ENCODE measurements at places on chromosomes 4 and X.

DNA sequence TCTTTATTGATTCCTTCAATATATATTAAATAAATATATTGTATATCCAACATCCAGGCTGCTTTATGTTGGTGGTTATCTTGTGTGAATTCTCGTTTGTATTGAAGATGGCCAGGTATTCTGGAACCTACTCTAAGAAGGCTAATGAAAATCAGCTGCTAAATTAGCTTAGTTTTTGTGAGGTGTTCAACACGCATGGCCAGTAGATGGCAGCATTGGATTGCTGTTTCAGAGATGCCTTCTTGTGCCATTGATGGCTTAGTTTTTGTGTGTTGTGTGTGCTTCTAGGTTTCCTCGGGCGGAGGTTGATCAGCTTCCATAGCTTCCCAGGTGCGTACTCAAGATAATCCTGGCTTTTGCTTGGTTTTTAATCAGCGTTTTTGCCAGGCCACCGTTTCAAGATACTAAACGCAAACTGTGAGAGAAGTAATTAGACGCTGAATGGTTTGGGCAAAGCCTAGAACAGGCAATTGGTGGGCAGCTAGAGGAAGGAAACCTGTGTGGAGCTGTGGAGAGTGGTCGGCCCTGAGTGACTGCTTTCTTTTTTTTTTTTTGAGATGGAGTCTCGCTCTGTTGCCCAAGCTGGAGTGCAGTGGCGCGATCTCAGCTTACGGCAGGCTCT is 15.1 kb downstream of the NOCT start:
- DNase-seq = peak; percentile 80

- no peak for DNase-seq
These were observed 648 bp downstream of the GRK4 start for GRCh38 chr4:2963966-2964471.

DNA sequence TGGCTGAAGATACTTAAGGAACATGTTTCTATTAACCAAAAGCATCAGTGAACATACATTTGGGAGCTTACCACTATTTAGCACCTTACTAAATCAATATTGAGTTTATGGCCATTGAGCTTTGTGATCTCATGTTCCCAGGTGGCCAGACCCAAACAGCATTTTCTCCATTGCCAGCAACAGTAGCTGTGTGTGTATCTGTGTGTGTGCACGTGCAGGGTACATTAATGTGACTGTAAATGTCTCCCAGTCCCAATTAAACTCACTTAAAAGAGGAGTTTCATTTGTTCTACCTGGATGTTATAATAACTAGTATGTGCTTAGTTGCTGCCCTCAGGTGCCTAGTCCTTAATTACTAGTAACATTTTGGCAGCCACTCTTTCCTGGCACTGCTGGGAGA is 282.4 kb downstream of the NR3C2 start:
- DNase-seq = no peak

DNA sequence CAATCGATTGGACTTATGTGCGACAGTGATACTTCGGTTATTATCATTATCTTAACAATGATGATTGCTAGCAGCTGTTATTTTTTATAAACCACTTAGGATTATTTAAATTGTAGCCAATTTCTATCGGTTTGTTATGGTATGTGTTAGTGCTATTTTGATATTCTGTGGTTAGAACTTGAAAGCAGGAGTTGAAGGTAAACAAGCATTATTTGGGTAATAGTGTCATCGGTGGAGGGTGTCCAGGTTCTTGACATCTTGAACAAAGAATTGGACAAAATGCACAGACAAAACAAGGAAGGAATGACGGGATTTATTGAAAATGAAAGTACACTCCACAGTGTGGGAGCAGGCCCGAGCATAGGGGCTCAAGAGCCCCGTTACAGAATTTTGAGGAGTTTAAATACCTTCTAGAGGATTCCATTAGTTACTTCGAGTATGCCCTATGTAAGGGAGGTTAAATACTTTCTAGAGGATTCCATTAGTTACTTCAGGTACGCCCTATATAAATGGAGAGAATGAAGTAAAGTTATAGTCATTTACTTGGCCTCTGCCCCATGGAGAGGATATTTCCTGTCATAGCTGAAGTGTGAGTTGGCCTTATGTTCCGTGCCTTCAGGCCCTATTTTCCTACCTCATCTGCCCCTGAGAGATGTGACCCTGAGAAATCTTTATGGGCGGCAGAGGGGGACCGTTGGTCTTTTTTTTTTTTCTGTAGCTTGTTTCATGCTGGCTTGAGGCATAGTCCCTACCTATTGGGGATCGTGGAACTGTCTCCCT is 13.1 kb downstream of the MOB1B start:
- DNase-seq = no peak

GRCh38 chr4:134024251-134024650 is 177.3 kb downstream of the PABPC4L start:
- peak; percentile 1 for DNase-seq

DNA sequence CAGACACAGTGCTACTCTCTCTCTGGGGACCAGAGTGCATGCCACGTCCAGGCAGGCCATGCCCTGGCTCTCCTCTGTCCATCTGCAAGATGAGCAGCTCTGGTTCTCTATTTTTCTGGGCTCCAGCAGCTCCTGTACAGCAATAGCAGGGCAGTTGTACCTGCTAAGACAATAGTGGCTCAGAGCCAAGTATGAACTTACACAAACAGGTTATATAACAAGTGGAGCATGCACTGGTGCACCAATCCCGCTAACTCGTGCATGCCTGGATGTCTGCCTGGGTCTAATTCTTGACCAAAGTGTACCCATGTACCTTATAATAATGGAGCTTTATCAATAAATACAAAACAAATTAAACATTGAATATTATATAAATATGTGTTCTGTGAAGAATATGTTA is 392.3 kb downstream of the CENPC start:
- DNase-seq = no peak

DNA sequence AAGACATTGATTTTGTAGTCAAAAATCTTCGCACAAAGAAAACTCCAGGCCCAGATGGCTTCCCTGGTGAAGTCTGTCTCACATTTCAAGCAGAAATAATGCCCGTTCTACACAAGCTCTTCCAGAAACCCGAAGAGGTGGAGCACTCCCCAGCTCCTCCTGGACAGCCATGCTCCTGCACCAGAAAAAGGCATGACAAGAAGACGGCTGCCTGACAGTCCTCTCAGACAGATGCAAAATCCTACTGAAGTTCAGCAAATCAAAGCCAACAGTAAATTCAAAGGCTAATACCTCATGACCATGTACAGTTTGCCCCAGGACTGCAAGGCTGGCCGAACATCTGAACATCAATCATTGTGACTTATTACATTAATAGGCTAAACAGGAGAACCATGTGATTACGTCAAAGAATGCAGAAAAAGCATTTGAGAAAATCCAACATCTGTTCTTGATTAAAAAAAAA is 30.8 kb upstream of the MXD4 start:
- no peak for DNase-seq

DNA sequence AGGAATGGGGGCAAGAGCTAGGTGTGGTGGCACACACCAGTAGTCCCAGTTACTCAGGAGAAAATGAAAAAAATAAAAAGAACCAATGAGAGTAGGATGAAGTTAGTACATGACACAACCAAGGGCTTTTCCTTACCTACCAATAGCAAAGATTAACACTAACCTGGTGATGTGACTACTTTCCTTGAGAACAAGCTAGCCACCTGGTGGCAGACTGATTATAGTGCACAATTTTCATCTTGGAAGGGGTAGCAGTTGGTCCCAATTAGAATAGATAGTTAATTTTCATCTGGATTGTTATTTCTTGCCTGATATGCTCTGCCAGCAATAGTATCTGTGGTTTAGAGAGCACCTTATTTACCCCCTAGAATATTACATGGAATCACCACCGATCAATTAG is 1216.8 kb upstream of the PABPC4L start:
- no peak for DNase-seq

DNA sequence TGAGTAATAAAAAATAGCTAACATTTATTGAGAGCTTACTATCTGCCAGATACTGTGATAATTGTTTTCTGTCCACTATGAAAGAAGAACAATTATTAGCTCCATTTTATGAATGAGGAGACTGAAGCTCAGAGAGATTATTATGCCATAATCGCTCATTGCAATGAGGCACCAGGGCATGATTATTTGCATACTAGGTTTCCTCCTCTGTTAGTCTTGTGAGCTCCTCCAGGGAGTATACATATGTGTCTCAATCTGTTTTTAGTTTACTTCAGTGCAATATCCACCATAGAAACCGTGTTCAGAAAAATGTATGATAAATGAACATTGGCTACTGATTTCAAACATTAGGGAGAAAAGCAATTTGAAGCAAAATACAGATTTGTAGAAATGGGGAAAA is 139.4 kb upstream of the OTUD4 start:
- no peak for DNase-seq

DNA sequence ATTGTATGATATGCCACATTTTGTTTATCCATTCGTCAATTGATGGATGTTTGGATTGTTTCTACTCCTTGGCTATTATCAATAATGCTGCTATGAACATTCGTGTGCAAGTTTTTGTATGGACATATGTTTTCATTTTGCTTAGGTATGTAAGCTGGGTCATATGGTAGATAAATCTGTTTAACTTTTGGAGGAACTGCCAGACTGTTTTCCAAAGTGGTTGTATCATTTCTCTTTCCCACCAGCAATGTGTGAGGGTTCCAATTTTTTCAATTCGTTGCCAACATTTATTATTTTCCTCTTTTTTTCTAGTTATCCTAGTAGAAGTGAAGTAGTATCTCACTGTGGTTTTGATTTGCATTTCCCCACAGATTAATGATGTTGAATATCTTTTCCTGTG is 71.8 kb downstream of the DIAPH2 start:
- no peak for DNase-seq

- DNase-seq = no peak
These were observed 555 bp upstream of the ELMOD2 start for GRCh38 chr4:140523370-140523856.

GRCh38 chrX:40772290-40772689 is 36.9 kb upstream of the MED14 start:
- no peak for DNase-seq

- DNase-seq = peak; percentile 74
These were observed 384.4 kb downstream of the RAPGEF2 start for GRCh38 chr4:159487284-159487747.

DNA sequence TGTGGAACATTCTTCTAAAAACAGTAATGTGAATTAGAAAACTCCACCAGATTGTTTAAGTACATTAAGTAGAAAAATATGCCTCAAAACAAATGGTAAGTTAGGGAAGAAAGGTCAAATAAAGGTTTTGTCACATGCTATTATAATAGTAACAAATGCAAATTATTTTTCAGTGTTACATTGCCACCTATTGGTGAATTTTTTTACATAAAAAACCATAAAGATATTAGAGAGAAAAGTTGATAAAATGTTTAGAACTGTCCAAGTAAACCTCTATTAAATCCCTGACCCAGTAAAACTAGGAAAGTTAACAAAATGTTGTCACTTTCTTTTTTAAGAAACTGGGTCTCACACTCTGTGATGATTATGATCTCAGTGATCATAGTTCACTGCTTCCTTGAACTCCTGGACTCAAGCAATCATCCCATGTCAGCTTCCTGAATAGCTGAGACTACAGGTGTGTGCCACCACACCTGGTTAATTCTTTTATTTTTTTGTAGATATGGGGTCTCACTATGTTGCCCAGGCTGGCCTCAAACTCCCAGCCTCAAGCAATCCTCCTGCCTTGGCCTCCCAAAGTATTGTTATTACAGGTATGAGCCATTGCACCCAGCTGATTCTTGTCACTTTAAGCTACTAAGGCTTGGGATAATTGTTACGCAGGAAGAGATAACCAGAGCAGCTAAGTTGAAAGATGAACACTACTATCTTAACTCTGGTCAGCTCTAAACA is 157.6 kb downstream of the ATRX start:
- no peak for DNase-seq

GRCh38 chr4:152572417-152573086 is 36.7 kb upstream of the FBXW7 start:
- no peak for DNase-seq

DNA sequence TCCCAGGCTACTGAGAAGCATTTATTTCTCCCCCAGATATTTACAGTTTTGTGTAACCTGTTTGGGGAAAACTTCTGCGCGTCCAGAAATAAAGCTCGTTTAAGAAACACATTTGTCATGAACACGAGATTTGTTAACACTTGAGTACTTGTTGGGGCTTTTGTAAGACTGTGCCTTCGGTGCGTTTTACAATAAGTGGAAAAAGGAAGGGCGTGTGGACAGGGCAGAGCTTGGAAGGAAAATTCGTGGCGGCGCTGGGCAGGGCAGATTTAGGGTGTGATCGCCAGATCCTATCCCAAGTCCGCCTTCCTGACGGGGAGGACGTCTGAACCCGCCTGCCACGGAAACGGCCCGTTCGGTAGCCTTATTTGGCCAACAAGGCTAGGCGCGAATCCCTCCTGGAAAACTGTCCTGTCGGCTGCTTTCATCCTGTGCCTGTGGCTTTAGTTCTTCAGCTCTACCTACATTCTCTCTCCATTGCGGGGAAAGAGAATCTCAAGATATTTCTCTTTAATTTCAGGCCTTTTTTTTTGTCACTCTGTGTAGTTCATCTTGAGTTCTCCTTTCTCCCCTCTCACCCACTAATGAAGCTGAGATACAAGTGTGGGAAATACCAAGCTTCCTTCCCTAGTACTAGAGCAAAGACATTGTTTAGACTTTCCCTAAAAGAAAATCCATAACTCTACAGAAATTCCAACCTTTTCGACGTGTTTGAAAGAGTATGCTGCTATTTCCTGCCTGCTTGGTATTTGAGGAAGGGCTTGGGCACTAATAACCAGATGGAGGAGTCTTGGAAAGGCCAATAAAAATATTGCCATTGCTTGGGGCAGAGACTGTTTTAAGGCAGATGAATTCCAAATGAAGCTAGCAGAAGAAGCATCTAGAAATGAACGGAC is 982 bp downstream of the PDLIM5 start:
- peak; percentile 65 for DNase-seq

- no peak for DNase-seq
These were observed 99.7 kb downstream of the CT47B1 start for GRCh38 chrX:120775959-120776358.

- no peak for DNase-seq
These were observed 853.4 kb downstream of the PCDH7 start for GRCh38 chr4:31573554-31573953.

DNA sequence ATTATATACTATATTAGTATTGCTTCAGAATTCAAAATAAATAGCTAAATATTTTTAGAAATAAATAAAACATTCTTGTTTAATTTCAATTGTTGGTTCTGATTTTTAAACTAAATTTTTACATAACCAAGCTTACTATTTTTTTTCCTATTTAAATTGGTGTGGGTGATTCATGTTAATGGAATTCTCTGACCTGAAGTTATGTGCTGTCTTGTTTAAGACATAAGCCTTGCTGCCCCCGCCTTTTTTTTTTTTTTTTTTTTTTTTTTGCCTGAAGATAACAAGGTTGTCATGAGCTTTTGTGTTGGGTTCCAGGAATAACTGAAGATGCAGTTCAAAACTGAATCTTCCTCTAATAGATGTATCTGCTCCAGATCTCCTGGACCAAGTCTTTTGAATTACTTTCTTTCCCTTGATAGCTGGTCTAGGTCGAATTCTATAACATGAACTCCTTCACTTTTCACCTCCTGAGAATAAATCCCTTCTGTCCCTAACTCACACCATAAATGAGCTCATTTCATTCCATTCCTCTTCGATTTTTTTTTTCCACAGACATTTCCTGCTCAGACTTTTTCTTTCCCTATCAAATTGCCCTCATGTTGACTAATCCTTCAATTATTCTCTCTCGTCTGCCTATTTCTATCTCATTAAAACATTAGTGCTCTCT is 261.5 kb upstream of the FTHL17 start:
- no peak for DNase-seq
